Suprapubic skin (tissue), 4 donors: ENCODE measurements at places on chromosomes 4 and X. TPM values are rescaled to one million over a fixed set of nuclear protein-coding genes. Genes with fewer than 3 reads are reported as not detected.

DNA sequence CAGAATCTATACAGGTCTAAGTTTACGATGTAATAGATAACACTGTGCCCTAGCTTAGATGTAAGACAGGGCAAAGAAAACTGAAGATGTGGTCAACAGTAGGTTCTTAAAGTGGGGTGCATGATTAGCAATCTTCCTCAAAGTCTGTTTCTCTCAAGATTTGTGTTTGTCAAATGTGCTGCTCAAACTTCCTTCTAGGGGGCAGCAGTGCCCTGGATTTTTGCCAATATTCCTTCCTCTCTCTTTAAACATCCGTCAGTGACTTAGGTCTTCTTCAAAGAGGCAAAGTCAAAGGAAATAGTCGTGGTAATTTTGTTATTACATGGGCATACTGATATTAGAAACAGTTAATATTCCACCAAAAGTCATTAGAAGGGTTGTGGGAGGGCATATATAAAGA is 4.2 kb upstream of the PDHA2 start:
- DNase-seq = no peak

NPY2R gene
- total RNA-seq = 0.65 TPM

DNA sequence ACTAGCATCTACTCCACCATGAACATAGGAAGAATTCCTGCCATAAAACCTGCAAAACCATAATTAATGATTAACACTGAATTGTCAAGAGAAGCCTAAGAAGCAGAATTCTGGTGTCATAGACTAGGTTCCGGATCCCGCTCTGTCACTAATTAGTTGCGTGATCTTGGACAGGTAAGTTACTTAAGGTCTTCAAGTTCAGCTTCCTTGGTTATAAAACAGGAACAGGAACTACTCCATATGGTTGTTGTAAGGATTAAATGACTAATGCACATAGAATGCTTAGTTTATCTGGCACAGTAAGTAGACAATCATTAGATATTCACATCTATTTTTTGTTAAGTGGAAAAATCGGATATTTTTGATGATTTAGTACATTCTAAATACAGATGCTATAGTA is 14.3 kb downstream of the G3BP2 start:
- DNase-seq = no peak

DMD gene
- total RNA-seq = 36.1 TPM

GRCh38 chr4:87541521-87541920 is 12.3 kb upstream of the SPARCL1 start:
- DNase-seq = no peak

EDA2R gene
- total RNA-seq = 0.62 TPM

DNA sequence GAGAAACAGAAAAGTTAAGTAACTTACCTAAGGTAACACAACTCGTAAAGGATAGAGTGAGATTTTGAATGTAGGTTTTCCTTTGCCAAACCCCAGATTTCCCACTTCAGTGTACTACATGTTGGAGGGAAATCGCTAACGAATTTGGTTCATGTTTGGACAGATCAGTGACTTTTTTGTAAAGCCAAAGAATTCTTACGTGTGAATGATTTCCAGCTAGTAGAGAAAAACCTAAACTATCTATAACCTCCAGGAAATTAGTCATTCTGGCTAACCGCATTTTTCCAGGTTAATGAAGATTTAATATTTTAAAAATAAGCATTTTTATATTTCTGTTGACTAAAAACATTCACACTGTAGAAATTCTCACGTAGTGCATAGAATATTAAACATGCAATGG is 7.2 kb downstream of the TENM3 start:
- DNase-seq = no peak

CT55 gene
- not detected for total RNA-seq

WNK3 gene
- 1.4 TPM for total RNA-seq

CENPI gene
- 0.81 TPM for total RNA-seq
